Stimulated activated CD8-positive, alpha-beta memory T cell treated with anti-CD3 and anti-CD28 coated beads, Interleukin-4, amount 100 ng/mL, for 1 hour (primary cell): ENCODE measurements at places on chromosomes 7 and 10.

DNA sequence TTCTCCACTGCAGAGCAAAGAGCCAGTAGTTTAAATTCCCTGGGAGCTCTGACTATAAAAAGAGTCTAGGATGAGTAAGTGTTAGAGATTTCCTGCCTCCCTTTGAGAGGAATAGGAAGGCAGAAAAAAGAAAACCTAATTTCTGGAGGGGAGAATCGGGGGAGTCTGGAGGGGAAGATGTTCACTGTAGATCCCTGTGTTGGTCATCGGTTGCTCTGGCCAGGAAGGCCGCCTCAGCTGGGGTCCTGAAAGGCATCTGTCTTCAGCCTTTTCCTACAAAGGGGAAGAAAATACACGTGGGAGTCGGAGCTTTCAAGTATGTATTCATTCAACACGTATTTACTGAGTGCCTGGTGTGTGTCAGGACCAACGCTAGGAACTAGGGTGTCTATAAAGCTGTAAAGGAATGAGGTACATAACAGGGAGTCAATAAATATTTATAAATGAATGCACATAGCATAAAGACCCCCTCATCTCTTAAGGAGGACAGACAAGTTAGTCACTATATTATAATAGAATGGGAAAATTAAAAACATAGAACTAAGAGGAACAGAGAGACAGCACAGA is 101.1 kb downstream of the ICA1 start:
- DNase-seq, result no peak

GRCh38 chr7:116786791-116787443 is 75.5 kb upstream of the CAPZA2 start:
- no peak for DNase-seq

- DNase-seq, result no peak
Observed at GRCh38 chr7:36281945-36282717, 107.5 kb upstream of the ANLN start.

GRCh38 chr10:77286531-77287508 is 350.8 kb downstream of the KCNMA1 start:
- no peak for DNase-seq

DNA sequence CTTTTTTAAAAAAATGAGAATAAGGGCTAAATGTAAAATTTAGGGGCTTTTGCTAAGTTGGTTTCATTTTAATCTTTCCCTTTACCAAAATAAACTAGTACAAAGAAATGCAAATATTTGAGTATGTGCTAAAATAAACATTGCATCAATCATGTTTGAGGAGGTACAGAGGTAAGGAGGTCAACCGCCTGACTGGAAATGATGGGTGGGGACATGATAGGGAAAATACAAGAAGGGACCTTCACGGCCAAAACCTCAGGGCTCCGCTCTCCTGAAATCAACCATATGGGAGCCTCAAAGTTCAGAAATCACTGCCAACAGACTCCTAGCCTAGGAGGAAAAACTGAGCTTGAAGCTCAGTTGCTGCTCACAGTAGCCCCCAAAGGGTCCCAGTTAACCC is 207.6 kb downstream of the AHR start:
- no peak for DNase-seq

DNA sequence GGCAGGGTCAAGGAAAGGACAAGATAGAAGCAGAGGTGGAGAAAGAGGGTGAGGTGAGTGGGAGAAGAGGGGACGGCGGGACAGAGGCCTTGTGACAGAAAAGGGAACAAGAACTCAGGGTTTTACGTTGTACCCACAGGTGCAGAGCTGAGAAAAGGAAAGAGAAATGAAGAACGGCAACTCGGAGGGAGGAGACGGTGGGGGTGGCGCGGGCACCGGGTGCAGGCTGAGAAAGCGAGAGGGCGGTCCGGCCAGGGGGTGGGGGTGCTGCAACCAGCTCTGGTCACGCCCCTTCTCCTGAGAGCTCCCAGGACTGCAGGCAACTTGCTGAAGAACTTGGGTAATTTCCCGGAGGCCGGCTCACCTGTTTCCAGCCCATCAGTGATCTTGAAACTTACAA is 65.3 kb downstream of the CARD11 start:
- DNase-seq, result no peak
